ENCODE measurements at places on chromosomes 7 and 10. TPM values are rescaled to one million over a fixed set of nuclear protein-coding genes. Genes with fewer than 3 reads are reported as not detected.

Gene ZNF736
- total RNA-seq = 22.7 TPM

Gene ATP5MK
- total RNA-seq = 121 TPM

Gene SGCE
- total RNA-seq = 0.28 TPM

Gene CYP3A5
- not detected for total RNA-seq

Gene CPN1
- total RNA-seq = not detected
